Hematopoietic multipotent progenitor cell (in vitro differentiated cells): ENCODE measurements at places on chromosomes 2 and 18. TPM values are rescaled to one million over a fixed set of nuclear protein-coding genes. Genes with fewer than 3 reads are reported as not detected.

Gene LMAN1
- 53.3 TPM for total RNA-seq

Gene SIX2
- total RNA-seq = not detected

DNA sequence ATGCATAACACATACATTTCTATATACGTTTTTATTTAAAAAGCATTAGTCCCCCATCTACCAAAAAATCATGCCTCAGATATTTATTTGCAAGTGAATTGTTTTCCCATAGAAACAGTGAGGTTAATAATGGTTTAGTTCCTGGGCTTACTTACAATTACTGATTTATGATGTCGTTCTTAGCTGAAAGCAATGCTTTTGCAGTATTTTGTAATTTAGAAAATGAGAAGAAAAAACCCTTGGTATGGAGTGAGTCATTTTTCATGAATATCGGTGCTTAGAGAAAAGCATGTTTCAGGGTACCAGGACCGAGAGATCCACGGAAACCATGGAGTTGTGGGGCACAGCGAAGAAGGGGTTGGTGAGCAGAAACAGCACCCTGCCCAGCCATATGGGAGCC is 12.0 kb upstream of the CDK15 start:
- no peak for DNase-seq

DNA sequence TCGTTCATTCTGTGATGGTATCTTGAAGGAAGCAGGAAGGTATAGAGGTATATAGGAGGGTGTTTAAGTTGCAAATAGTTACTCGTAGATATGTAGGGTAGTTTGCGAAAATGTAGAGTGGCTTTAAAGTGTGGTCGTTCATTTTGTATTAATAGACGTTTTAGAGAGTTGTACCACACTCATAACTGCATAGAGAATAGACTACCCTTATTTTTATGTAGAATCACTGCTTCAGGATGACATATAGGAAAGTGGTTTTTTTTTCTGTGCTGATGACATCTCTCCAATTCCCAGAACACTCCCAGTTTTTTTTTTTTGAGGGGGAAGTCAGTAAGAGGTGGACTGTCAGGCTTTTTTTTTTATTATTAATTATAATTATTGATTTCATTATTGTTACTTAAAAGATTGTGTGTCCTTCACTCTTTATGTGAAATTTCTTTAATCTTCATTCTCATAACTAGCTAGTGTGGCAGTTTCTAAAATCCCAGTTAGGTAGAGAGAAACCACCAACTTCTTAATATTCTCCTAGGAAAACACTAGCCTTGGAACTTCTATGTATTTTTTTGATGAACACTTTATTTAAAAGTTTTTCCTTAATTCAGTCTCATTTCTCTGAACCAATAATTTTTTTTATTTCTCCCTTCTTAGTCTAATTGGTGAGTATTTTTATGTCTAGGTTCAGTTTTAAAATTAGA is 1.5 kb downstream of the ACTR3 start:
- no peak for DNase-seq

- no peak for DNase-seq
Measured at GRCh38 chr2:36333350-36334012, 22.1 kb upstream of the CRIM1 start.

GRCh38 chr2:120729406-120730399 is 6.0 kb upstream of the GLI2 start:
- no peak for DNase-seq

DNA sequence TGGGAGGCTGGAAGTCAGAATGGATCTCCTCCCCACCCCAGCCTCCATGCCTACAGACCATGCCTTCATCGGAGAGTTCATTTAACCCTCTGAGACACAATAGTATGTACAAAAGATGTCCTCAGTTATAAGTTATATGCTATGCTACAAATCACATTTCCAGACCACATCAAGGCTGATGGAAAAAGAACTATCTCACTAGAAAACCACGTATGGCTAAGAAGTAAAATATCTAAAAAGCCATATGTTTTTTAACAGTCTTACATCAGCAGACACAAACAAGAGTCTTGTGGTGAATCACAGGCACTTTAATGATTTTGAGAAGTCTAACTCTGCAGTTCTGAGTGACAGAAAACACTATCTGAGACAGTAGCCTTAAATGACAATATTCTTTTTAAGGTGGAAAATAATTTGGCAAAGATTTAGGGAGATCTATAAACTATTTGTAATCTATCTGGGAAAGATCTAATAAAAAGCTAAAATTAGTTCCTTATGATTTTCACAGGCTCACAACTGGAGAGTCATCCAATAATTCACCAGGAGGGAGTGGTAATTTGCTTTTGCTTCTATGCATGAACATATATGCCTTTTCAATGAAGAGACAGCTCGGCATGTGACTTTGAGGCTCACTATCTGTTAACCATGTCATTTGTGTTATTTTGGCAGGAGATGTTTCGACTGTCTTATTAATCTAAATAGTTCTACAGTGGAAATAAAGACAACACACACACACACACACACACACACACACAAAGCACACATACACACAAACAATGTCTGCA is 197.5 kb downstream of the IRS1 start:
- DNase-seq = no peak

GRCh38 chr18:6929370-6930102 is 188.1 kb downstream of the LAMA1 start:
- no peak for DNase-seq

- DNase-seq = no peak
Measured at GRCh38 chr18:67730886-67731285, 214.4 kb upstream of the DSEL start.

Gene CDK5R2
- under 0.01 TPM for total RNA-seq

- no peak for DNase-seq
Measured at GRCh38 chr2:30217644-30218337, 13.5 kb upstream of the LBH start.

GRCh38 chr2:174729797-174730697 is 34.2 kb downstream of the CHRNA1 start:
- DNase-seq = no peak

Gene C2orf66
- total RNA-seq = 0.27 TPM

- DNase-seq = no peak
Measured at GRCh38 chr2:8197825-8198224, 484.0 kb upstream of the ID2 start.
